ENCODE measurements at places on chromosomes 16 and 17.

GRCh38 chr16:72362973-72363372 lies 191.0 kb upstream of the PMFBP1 start:
- DNase-seq, result no peak

DNA sequence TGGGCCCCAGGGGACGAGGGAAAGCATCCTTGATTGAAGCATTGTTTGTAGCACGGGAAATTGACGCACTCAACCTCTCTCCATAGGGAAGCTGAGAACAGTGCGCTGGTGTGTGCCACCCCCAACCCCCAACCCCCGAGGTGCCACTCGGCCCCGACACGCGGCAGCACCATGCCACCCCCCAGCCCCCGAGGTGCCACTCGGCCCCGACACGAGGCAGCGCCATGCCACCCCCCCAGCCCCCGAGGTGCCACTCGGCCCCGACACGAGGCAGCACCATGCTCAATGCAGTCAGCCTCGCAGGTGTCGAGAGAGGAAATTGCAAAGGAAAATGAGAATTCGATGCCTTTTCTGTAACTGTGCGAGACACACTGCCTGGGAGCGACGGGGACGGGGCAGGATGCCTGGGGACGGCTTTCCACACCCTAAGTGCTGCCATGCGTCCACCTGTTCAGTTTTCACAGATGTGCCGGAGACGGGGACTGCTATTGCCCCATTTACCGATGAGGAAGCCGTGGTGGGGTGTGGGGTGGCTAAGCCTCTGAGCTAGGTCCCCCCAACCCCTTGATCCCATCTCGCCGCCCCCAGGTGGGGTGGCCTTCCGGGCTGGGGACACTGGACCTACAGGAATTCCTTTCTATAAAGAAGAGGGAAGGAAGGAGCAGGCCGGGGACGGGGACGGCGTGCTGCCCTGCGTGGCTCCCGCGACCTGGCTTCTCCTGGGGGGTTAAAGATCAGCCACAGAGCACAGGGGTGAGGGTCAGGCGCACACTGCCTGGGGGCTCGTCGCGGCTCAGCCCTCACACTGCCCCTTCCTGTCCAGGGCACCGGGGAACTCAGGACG lies 9.8 kb downstream of the CBFA2T3 start:
- no peak for DNase-seq

DNA sequence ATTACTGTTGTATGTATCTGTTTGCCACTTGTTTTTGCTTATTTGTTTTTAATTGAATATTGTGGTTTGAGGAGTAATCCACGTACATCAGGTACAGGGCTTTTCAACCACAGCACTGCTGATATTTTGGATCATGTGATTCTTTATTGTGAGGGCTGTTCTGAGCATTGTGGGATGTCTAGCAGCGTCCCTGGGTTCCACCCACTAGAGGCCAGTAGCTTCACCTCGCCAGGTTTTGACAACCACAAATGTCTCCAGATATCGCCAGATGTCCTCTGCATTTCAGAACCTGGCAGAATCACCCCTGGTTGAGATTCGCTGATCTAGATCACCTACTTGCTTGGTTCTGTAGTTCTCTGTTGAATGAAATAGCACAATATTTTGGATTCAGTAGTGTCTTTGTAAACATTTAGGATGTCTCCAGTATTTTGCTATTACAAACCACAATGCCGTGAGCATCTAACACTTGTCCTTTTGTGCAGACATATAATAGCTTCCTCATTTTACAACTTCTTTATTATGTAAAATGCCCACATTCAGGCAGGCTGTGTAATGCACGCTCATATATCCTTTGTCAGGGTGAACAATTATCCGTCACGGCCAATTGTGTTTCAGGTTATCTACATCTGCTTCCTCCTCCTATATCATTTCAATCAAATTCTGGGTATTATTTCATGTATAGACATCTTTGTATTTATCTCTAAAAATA lies 380.3 kb downstream of the SNX29 start:
- DNase-seq, result no peak

DNA sequence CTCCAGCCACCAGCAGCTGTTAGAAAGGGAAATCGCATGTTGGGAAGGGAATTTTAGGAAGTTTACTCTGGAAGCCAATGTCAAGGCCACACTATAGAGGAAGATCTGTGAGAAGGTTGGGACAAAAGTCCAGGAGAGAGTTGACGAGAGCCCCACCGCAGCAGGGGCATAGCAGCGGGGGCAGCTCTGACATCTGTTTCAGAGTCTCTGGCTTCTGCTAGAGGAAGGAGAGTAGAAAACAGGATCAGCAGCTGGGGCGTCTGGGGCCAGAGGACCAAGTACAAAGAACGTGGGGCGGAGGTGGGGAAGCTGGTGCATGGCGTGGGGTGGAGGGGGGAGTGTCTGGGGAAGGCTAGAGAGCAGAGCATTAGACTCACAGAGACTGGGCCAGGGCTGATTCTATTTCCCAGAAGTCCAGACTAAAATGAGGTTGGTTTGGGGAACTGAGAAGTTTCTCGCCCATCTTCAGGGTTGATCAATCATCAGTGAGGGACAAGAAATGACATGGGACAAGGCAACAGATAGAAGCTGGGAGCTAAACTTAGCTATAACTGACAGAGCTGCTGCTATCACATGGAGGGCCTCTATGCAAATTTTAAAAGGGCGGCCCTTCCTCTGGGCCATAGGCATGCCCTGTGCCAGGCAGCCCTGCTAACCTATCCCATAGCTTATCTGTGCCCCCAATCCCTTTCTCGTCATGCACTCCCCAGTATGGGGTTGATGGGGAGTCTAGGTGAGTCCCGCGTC lies 1.2 kb downstream of the RABEP2 start:
- no peak for DNase-seq

DNA sequence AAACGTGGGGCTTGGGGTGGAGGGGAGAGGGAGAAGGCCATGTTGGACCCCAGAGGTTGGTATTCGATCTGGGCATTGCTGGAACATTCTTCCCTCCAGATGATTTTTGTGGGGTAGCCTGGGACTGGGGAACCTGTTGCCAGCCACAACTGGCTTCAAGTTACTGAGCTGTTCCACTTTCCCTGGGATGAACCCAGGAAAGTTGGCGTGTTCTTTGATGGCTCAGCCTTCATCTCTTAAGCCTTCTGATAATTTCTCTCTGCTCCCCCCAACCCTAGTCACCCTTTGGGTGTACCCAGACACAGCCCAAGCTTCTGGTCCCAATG lies 2.1 kb downstream of the TBX21 start:
- DNase-seq, result no peak

- DNase-seq, result peak; percentile 44
Observed at GRCh38 chr16:1763521-1764511, 7.5 kb downstream of the NME3 start.

DNA sequence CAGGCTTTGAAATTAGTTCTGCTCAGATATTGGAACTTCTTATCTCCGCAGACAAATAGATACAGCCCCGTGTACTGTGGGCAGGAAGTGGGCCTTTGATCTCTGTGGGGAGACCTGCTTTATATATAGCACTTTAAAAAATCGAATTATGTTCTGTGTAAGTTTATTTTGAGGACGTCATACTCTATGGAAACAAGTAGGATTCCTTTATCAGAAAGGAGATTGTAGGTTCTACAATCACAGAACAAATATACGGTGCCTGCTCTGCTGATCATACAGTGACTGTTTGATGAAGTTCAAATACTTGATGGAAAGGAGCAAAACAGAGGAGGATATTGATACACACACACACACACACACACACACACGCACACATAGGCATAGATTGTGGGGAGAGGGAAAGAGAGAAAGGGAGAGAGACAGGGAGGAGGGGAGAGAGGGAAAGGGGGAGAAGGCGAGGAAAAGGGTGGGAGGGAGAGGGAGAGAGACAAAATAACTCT lies 14.7 kb upstream of the TMEM220 start:
- DNase-seq, result no peak

DNA sequence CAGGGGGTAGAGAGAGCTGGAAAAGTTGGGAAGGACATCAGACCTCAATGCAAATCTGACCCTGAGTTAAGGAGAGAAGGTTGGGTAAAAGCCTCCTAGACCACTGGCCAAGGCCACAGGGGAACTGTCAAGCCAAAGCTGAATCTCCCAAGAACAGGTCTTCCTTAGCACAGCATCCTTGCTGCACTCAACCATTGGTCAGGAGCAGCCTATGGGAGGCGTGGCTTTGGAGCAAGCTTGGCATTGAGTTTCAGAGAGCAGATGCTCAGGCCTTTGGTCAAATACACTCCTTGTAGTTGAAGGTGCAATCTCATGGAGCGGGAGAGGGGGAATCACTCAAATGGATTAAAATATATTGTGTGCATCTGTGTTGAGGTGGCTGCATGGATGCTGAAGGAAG lies 21.8 kb downstream of the SOX9 start:
- no peak for DNase-seq

DNA sequence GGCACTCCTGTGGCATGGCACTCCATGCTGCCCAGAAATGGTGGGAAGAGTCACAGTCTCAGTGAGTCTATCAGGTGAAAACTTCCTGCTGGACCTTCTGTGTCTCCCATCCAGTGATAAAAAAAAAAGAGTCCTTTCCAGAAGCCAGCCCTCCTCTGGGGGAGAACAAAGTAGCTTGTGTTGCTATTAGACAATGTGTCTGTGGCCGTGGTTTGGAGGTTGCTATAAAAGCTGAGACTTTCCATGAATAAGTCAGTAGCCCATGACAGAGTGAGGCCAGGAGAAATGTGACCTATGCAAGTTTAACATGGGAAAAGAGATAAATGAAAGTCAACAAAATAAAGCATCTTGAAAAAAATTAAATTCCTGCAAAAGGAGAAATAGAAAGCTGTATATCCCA lies 250.7 kb upstream of the MON1B start:
- no peak for DNase-seq

DNA sequence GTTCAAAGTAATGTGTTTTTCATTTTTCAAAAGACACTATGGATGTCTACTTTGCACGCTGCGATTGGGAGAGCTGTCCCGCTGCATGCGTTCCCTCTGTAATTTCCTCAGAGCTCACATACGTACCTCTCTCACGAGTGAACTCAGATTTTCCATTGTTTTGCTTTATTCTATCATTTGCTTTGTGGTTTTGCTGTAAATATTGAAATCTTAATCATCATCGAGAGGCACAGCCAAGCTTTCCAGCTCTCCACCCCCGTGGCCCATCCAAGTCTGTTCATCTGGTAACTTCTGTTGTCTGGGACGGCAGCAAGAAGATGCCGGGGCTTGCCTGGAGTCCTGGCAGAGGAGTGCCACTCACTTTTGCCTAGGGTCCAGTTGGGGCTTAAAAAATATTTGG lies 21.1 kb downstream of the TMC6 start:
- DNase-seq, result no peak

DNA sequence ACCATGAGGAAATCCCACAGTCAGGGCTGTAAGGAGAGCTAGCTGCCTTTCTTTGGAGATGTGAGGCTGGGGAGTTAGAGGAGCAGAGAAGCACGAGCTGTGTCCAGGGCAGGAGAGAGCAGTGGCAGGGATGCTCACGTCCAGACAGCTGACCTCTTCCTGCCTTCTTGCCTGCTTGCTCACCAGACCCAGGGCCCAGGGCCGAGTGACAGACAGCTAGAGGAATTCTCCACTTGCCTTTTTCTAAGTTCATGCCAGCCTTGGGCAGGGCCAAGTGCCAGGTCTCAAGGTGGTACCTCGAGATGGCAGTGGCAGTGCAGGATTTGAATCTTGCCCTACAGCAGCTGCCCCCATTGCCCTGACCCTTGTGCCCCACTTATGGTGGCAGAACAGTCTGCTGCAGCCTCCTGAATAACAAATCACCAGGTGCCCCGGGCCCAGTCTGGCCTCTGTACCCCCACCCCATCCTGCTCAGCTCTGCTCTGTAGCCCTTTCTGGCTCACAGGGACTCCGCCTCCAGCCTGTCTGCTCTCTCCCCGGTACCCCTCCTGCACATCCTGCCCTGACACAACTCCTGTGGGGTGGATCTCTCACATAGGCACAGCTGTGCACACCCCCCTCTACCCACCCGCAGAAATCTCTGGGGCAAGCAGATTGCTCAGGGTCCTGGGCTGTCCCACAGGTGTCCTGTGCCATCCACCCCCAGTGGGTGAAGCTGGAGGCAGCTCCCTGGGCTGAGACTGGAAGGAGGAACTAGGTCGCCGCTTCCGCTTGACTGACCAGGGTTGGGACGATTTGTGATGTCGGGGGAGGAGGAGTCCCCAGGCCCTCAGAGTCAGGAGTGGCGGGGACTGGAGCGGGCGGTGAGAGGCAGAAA lies 25.9 kb downstream of the GRIN2C start:
- no peak for DNase-seq
